Motor neuron (in vitro differentiated cells): ENCODE measurements at places on chromosomes 11 and 22.

DNA sequence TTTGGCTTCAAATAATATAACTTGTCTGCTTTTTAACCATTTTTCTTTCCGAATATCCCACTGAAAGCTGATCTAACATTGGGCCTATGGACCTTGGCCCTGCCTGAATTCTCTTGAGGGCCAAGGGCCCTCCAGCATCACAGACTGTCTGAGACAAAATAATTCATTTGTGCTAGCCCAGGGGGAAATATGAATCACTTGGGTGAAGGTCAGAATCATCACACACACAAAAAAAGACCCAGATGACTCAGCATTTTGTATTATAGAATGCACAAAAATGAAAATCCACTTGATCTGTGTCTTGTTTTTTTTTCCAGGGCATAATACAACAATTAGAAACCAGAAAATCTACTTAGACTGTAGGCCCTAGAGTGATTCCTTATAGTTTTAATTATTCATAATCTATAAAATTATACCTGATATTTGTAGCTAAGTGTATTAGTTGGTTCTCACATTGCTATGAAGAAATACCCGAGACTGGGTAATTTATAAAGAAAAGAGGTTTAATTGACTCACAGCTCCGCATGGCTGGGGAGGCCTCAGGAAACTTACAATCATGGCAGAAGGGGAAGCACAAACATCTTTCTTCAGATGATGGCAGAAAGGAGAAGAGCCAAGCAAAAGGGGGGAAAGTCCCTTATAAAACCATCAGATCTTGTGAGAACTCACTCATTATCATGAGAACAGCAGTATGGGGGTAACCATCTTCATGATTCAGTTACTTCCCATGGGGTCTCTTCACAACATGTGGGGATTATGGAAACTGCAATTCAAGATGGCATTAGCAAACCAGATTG is 15.6 kb upstream of the RDX start:
- peak; percentile 73 for ATAC-seq

DNA sequence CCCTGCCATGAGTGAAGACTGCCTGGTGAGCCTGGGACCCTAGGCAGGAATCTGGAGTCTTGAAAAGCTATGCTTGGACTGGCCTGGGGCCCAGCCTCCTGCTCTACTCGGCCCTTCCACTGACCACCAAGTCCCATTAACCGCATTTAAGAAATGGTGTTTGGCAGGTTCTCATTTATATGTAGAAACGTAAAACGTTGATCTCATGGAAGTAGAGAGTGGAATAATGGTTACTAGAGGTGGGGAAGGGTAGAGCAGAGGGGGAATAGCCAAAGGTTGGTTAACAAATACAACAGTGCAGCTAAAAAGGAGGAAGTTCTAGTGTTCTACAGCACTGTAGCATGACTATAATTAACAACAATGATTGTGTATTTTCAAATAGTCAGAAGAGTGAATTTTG is 72.9 kb upstream of the EED start:
- ATAC-seq: no peak

DNA sequence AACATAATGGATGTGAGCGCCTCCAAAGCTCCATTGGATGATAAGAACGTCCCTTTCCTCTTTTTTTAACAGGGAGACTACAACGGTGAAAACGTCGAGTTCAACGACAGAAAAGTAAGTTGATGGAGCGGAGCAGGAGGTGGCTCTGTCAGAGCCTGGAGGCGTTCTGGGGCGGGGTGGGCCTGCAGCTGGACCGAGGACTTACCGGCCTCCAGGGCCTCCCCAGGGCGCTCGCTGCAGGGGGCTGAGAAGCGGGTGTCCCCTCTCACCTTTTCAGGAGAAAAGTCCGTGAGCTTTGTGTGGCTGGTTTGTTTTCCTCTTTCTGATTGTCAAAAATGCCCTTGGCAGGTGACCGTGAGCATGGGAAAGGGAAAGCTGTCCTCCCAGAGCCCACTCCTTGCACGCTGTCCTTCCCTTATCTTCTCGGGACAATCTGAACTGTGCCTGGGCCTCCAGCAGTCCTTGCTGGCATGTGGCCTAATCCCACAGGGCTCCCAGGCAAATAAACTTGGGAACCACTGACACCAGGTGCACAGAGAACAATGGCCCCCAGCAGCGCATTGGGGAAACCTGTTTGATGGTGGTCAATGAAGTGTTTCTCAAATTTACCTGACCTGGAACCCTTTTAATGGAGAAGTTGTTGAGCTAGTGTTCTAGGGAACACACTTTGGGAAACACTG is 38.4 kb downstream of the ANO1 start:
- ATAC-seq: no peak

- peak; percentile 80 for ATAC-seq
Measured at GRCh38 chr11:27718346-27718862, 18.1 kb upstream of the BDNF start.

DNA sequence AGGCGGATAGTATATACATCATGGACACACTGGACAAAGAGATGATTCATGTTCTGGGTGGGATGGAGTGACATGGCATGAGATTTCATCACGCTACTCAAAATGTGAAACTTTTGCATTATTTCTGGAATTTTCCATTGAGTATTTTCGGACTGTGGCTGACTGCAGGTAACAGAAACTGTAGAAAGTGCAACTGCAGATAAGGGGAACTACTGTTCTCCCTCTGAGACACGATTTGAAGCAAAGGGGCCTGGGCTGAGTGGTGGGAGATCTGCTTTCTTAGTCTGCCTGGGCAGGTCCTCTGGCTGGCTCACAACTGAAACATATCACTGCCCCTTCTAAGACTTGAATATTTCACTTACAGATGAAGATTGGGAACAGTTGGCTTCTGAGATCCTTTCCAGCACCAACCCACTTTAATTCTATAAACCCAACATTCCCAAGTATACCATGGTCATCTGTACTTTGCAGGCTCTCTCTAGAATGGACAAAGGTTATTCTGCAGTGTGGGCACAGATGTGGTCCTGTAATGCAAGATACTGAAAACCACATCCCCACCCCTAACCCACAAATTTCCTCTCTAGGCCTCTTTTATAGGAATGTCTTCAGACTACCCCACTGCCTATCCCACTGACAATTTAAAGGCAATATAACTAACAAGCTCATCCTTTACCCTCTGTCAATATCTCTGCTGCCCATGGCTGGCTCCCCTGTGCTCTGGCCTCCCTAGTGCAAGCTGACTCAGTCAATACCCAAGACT is 121.1 kb downstream of the KCNC1 start:
- ATAC-seq: no peak

GRCh38 chr11:96207459-96208449 is 135.2 kb downstream of the MAML2 start:
- peak; percentile 69 for ATAC-seq

GRCh38 chr11:42913731-42914130 is 398.1 kb upstream of the API5 start:
- no peak for ATAC-seq

DNA sequence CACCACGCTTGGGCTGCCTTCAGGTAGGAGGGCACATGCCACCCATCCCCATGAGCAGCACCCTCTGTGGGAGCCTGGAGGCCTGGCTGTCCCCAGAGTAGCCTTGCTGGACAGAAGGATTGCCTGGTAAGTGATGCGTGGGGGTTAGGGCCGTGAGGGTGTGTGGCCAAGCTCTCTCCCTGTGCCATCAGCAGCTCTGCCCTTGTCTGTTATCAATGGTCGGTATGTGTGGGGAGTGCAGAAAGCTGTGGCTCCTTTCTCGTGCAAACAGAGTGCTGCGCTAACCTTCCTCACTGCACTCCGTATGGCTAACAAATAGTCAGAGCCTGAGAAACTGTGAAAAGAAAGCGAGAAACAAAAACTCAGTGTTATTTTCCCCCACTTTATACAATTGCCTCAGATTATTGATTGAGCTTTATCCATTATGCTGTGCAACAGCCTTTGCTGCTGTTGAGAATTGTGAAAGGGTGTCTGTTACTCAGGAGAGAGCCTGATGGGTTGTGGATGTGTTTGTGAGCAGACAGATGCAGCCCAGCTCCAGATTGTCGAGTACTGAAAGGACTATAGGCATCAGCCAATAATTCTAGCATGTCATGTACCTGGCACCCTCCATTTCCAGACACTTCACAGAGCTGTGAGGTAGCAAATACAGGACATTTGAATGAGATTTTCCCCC is 432.2 kb downstream of the NTM start:
- peak; percentile 93 for ATAC-seq

- no peak for ATAC-seq
Measured at GRCh38 chr22:24188705-24189248, 7.5 kb downstream of the SUSD2 start.

DNA sequence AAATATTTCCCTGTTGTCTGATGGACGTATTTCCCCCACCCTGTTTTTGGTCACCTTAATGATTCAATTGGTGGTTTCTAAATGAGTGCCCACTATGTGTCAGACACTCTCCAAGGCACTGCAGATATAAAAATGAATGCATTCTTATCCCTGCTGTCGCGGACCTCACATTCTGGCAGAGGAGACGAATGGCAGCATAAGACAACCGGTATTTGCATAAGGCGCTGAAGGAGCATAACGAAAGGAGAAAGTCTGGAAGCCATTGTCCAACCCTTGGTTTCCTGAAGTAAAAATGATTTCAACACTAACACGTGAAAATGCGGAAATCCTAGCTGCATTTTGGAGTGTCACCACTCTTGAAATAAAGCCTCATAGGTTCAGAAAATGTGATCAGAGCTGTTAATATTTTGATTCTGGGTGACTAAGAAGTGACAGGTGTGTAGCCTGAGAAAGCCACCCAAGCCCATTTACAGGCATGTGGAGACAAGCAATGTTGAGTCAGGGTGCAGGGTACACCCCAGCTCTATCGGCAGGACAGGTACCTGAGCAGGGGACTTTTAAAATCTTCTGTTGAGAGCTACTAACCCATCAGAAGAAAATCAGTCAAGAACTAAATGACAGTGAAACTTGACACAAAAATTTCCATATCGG is 10.1 kb upstream of the GAB2 start:
- no peak for ATAC-seq

- ATAC-seq: no peak
Measured at GRCh38 chr11:79147011-79147410, 293.8 kb downstream of the TENM4 start.

DNA sequence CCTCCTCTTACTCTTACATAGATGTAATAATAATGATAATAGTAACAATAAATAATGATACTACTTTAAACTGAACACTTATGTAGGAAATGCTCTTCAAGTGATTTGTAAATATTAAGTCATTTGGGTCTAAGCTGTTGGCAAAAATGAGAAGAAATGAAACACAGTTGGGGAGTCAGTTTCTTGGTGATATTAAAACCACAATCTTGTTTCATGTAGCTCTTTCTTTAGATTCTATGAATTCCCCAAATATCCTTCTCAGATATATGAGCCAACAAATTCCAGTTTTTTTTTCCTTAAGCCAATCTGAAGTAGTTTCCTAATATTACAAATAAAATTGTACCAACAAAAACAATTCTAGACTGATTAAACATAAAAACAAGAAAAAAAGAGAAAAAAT is 1115.6 kb upstream of the CNTN5 start:
- ATAC-seq: no peak

DNA sequence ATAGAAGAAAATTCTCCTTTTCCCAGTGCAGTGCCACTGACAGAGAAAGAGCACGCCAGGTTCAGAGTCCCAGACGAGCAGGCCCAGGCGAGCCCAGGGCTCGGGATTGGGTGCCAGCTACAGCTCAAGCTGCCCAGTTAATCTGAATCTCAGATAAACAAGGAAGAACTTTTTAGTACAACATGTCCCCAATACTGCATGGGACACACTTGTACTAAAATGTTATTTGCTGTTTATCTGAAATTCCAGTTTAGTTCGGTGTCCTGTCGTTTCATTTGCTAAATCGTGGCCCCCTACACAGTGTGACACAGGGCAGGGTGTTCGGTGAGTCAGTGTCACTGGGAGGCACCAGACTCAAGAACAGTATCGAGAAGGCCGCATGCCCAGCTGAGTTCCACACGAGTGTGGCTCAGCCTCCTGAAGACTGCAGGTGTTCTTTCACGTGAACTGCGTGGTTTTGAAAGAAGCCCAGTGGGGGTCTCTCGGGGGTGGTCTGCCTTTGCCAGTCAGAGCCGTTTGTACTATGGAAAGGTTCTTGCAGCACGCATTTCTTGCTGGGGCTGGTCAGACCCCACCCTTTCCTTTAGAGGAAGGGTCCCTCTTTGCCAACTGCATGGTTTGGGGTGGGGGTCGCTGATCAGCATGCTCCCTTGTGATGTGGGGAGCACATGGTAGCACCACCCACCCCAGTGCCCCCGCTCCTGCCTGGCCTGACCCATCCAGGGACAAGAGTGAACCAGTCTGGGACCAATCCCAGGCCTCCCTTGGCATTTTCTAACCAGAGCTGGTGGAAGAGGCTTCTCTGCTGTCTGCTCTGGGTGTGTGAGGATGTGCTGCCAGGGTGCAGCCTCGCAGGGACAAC is 115.6 kb upstream of the B3GAT1 start:
- ATAC-seq: no peak

DNA sequence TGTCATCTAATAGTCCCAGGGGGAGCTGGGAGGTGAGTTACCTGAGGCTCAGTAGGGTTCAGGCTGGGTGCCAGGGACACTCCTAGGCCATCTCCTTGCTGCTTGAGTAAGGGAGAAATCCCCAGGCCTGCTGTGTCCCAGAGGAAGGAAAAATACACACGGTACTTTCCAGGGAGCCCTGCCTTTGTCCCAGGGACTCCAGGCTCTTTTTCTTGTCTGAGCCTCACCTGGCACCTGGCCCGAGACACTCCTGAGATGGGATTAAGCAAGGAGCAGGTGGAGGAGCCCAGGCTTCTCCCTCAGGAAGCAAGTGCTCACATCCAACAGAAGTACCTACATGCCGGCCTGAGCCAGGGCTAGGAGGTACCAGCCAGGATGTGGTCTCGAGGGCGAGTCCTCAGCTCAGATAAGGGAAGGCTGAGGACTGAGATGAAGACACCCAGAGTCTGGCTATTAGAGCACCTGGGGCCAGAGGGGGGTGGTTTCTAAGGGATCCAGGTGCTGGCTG is 899 bp upstream of the KLHDC7B start:
- ATAC-seq: peak; percentile 5

DNA sequence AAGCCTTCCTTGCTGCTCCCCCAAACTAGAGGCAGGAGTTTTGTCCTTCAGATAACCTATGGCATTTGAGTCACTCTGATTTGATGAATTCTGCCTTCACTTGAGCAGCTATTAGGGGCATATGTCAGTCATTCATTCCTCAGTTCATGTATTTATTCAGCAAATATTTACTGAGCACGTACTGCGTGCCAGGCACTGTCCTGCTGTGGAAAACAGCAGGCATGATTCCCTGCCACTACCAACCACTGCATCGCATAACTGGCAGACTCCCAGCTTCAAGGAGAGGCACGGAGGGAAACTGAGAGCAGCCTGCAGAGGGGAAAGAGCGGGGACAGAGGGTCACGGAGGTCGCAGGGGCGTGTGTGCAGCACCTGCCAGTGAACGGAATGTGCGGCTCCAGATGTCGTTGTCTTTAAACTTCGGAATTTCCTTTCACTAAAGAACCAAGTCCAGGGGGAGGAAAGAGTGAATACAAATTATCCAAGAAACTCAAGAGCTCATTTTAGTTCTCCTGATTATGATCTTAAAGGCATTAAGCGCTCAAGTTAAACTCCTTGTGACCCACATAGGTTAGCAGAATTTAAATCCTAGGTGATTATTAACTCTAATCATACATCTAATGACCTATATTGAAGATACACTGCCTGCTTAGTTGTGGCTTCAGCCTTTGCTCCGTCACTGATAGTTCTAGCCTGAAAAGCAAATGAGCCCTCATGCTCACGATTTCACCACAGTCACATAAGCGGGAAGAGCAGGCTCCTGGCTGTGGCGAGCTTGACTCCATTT is 12.6 kb downstream of the PPARA start:
- ATAC-seq: no peak
